Astrocyte of the spinal cord (primary cell): ENCODE measurements at places on chromosomes 4 and X.

- no peak for DNase-seq
Measured at GRCh38 chr4:99552872-99553271, 11.0 kb downstream of the TRMT10A start.

DNA sequence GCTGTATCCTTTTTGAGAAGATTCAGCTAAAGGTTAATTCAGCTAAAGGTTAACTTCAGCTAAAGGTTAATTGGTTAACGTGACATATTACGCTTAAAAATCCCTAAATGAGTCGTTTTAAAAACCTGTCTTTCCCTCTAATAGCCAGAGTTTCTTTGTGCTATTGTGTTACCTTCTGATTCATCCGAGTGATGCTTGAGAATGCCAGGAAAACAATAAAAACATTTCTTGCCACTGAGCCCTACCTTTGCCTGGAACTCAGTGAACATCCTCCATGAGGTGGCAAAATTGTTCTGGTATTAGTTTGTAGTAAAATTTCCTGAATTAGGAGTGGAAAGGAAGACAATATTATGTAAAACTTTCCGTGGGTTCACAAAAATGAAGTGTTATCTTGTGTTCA is 13.7 kb upstream of the TMPRSS11E start:
- DNase-seq = no peak

- DNase-seq = no peak
Measured at GRCh38 chr4:120078216-120078615, 11.6 kb upstream of the MAD2L1 start.

DNA sequence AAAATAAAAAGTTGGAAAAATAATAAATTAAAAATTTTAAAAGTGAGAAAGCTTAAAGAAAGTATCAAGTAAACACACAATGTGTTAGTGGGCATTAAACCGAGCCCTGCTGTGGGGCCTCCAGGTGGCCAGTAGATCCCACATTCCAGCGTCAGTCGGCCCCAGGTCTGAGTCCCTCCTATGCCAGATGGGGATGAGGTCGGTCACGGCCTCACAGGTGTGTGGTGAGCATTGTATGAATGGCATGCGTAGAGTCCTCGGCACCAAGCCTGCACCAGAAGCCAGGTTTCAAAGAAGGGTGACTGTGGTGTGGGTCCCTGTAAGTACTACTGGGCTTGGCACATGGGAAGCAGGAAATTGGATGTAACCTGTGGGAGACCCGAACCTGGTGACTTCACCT is 75.6 kb upstream of the MSX1 start:
- no peak for DNase-seq

DNA sequence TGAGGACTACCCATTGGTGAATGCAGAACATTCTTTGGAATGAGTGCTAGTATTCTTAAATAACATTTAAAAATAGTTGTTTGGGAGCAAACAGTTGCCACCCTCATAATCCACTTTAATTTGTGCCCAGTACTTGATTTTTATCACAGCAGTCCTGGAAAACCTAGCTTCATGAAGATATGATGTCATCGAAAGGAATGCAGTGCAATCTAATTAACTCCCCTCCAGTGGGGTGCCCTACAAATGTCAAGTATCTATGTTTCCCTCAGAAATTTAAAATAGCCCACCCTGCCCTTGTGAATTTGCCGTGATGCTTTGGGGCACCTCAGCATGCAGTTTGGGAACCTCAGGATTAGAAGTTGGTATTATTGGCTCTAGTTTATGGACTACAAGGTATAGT is 5.4 kb downstream of the RAB9A start:
- DNase-seq = no peak
